ENCODE measurements at places on chromosomes 16 and 17.

DNA sequence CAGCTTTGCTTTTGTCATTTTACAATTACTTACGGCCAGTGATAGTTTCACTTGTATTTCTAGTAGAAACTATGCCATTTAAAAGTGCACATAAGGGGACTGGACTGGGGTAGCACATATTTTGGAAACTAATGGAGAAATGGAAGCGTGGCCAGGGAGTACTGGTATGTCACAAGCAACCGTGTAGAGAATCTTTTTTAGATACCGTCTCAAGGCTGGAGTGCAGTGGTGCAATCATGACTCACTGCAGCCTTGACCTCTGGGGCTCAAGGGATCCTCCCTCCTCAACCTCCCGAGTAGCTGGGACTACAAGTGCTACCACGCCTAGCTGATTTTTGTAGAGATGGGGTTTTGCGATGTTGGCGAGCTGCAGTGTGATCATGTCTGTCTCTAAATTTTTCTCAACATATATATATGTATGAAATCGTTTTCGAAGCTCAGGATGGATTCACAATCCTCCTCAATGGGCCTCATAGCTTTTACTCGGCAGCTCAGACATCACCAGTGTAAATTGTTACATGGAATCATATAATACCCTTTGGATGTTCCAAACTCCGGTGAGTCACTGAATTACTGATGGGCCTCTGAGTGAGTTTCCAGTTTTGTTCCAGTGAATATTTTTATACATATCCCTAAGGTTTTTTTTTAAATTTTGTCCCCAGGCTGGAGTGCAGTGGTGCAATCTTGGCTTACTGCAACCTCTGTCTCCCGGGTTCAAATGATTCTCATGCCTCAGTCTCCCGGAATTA lies 51.7 kb downstream of the ZNF778 start:
- no peak for DNase-seq

GRCh38 chr17:80746262-80746935 lies 201.8 kb downstream of the RPTOR start:
- no peak for DNase-seq

GRCh38 chr17:48800626-48801217 lies 16.3 kb downstream of the TTLL6 start:
- no peak for DNase-seq

GRCh38 chr17:82929011-82929622 lies 89.3 kb upstream of the ZNF750 start:
- DNase-seq: no peak

GRCh38 chr17:40284085-40284713 lies 3.5 kb upstream of the CDC6 start:
- no peak for DNase-seq

DNA sequence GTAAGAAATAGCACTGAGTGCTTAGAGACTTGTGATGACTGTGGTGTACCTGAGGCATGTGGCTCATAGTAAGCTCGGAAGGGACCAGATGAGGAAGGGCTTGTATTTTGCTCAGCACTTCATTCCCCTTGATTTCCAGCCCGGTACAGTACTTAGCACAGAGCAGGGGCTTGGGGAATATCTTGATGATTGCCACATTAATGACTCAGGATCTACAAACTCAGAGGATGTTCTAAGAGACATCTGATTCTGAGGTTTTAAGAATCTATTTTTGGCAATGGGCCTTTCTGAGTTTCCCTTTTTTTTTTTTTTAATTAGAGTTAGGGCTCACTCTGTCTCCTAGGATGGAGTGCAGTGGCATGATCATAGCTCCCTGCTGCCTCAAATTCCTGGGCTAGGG lies 9.1 kb downstream of the ASPHD1 start:
- DNase-seq: no peak

- DNase-seq: no peak
These were observed 1.7 kb downstream of the CRAMP1 start for GRCh38 chr16:1613728-1614455.

GRCh38 chr16:79303959-79304387 lies 296.6 kb downstream of the MAF start:
- no peak for DNase-seq

GRCh38 chr16:23734176-23734893 lies 20.5 kb upstream of the CHP2 start:
- DNase-seq: no peak

GRCh38 chr17:48644910-48645557 lies 18.9 kb upstream of the HOXB9 start:
- DNase-seq: no peak

DNA sequence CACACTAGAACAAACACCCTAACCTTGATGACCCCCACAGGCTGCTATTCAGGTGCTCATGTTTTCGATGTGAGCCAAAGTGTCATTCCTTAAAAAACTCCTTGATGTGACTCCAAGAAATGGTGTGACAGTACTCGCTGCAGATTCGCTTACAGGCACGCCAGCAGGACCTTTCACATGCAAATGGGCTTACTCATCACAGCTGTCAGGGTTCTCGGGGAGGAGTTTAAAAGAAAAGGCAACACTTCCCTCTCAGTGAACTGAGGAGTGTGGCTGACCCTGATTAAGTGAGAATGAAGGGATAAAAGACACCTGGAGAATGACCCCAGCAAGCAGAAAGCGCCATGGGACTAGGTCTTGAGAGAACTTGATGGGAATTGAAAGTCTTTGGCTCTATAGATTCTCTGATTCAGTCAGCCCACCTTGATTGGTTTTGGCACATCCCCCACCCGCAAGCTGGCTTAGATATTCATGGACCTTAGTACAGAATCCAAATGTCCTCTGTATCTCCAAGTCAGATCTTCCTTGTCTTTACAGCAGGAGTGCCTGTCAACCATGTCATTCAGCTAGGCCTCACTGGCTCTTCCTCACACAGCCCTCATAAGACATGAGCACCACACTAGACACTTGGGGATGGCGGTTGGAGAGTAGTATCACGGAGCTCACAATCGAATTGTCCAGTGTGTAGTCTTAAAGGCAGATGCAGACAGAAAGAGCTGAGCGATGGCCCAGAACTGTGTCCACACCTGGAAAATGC lies 82.6 kb downstream of the HIC1 start:
- DNase-seq: no peak

DNA sequence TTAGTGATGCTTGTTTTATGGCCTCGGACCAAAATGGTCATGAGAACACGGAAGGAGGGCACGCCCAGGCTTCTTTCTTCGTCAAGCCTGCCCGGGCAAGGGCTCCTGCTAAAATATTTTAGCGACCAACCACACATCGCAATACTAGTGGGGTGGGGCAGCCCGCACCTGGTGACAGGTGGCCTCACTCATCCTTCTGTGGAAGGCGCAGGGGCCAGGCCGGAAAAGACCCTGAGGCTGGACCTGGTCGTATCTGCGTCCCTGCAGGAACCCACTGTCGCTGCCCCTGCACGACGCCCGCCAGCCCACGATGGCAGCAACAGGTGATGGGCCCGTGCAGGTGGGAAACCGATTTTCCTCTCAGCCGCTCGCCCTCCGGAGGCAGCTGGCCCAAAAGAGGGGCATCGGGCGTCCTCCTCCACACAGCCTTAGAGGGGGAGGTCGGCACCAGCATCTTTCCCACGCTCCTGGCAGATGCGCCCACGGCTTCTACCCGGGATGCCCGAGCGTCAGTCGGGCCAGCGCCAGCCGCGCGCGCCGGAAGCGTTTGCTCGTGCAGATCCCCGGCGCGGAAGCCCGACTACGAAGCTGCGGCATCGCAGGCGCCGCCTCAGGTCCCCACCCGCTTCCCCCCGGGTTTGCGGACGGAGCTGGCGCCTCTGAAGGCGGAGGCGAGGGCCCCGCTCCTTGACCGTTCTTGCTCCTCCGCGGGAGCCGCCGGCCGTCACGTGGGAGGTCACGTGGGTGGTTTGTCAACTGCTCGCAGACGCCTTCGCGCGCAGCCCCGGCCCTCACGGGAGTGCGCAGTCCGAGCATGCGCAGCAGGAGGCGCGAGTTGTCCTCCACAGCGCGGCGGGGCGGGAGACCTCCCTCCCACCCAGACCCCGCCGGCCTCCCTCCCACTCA lies 22.8 kb upstream of the FOXK2 start:
- peak; percentile 91 for DNase-seq

DNA sequence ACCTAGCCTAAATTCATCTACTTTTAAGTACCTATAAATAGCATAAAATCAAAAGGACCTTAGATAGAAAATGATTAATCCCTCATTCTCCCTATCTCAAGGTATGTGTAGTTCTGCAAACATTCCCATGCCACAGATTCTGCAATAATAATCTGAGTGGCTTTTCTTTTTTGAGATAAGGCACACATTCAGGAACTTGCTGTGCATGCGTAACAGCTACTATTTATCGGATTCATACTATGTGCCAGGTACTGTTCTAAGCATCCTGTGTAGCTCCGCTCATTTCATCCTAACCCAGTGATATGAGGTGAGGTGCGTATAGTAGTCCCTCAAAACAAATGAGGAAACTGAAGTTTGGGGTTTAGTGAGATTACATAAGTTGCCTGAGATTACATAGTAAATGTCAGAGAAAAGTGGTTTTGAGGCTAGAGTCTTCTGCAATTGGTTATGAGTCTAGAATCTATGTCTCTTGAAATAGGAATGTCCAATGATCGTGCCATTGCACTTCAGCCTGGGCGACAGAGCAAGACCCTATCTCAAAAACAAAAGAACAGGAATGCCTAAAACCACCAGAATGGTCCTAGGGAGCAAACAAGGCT lies 2.0 kb upstream of the ZNF263 start:
- DNase-seq: no peak

DNA sequence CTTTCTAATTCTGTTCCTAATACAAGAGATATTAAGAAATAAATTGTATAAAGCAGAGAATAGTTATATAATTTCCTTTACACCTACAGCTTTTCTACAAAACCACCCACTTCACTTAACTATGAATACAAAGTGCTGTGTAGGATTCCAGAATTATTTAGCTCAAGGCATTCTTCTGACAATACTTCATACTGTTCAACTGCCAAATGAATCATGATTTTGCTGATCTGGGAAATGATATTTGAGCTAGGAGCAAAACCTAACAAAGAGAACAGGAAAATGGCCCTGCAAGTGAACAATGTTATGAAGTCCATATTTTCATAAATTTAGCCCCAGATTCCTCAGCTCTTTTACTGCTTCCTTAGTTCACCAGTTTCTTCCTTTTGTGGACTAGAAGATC lies 12.9 kb downstream of the BBS2 start:
- no peak for DNase-seq

Measured in stimulated activated CD4-positive, alpha-beta T cell treated with anti-CD3 and anti-CD28 coated beads, Interleukin-1b, Interleukin-23, amount 100 ng/mL, for 48 hours (primary cell).